ENCODE measurements at places on chromosomes 4 and X.

GRCh38 chr4:78155616-78156105, 98.5 kb downstream of the FRAS1 start:
- no peak for DNase-seq

DNA sequence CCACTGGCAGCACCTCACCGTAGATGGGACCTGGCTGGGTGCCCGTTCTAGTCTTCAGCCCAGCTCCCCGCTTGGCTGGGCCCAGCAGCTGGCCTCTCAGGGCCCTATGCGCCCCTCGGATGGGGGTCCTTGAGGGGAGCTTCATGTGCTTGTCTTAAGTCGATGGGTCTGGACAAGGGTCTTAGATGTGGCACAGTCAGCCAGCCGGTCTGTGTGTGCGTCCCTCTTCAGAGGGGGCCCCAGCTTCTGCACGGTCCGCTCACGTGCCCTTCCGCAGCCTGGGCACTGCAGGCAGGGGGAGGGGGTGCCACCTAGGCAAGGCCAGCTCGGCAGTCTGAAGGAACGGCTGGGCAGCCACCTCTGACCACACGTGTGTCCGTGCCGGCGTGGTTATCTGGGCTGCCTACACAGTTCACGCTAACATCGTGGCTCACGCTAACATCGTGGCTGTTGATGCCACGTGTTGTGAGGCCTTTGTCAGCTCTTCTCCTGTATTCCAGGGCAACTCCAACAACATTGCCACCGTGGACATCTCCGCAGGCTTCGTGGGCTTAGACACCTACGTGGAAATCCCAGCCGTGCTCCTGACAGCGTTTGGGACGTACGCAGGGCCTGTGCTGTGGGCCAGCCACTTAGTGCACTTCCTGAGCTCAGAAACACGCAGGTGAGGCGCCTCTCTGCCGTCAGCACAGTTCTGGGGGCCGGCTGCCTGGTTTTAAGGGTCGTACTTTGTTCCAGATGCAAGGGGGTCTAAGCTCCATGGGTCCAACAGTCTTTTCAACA, 34.5 kb downstream of the PIGG start:
- DNase-seq, result no peak

DNA sequence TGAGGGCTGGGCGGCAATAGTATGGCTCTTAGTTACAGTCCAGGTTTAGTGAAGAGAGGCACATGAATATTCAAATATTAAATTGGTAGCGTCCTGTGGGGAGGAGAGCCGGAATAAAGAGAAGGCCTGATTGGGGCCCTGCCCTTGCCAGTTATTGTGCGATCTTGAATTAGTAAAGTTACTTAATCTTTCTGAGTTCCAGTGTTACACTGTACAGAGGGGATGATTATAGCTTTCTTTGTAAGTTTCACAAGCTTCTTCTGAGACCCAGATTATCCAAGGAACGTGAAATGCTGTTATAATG, 1.2 kb downstream of the METAP1 start:
- DNase-seq, result no peak

- DNase-seq, result no peak
Observed at GRCh38 chrX:69067841-69068240, 97.4 kb downstream of the PJA1 start.

DNA sequence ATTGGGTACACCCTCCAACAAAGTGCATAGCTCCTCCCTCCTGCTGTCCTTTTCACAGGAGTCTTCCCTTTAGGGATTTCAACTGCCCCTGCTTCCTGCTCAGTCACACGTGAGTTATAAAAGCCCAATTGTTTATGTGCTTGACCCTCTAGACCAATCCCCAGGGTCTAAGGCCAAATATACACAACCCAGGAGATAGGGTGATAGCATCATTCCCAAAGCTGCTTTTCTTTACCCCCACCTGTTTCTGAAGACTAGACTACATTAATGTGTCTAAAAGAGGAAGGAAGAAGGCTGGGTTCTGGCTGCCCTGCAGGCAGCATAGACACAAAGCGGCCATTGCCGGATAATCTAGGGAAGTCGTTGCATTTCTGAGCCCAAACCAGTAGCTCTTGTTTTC, 526.7 kb upstream of the FRG1 start:
- no peak for DNase-seq

DNA sequence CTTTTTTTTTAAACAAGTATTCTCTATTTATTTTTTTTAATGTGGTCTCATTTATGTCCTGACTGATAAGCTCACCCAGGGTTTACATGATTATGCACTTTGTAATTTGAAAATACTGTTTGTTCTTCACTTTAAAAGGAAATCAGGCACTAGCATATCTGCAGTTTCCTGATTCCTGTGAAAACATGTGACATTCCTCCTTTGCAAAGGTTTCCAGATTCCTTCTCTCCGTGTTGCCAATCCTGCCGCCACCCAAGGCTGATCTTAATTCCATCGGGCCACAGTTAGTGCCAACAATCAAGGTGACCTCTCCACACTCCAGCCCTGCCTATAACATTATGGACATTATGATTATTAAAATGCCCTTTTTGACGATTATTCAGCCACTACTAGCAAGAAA, 225.4 kb downstream of the PCDH7 start:
- no peak for DNase-seq

DNA sequence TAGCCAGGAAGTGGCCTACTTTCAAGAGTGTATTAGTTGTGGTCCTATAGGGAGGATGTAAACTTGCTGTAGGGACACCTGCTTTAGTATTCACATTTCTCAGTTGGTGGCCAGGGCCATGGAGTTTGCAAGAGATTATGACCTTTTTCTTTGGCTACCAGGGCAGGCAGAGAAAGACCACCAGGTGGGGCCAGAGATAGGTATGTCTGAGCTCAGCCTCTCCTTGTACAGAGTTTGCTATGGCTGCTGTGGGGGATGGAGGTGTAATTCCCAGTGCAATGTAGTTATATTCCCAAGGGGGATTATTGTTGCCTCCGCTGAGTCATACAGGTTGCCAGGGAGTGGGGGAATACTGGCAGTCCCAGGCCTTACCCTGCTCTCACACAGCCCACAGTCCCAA, 26.3 kb upstream of the DACH2 start:
- DNase-seq, result no peak
